ENCODE measurements at places on chromosomes 1 and 21. TPM values are rescaled to one million over a fixed set of nuclear protein-coding genes. Genes with fewer than 3 reads are reported as not detected.

The DMBX1 gene
- not detected for total RNA-seq

The PLD5 gene
- not detected for total RNA-seq

The RSRP1 gene
- 76.4 TPM for total RNA-seq

The PDC gene
- not detected for total RNA-seq

The S100A4 gene
- total RNA-seq = 404 TPM

All from chondrocyte (in vitro differentiated cells).